Heart left ventricle (tissue), 16 donors: ENCODE measurements at places on chromosomes 11 and 22. TPM values are rescaled to one million over a fixed set of nuclear protein-coding genes. Genes with fewer than 3 reads are reported as not detected.

GRCh38 chr11:17001806-17002205 lies 12.4 kb downstream of the PLEKHA7 start:
- DNase-seq: no peak

DNA sequence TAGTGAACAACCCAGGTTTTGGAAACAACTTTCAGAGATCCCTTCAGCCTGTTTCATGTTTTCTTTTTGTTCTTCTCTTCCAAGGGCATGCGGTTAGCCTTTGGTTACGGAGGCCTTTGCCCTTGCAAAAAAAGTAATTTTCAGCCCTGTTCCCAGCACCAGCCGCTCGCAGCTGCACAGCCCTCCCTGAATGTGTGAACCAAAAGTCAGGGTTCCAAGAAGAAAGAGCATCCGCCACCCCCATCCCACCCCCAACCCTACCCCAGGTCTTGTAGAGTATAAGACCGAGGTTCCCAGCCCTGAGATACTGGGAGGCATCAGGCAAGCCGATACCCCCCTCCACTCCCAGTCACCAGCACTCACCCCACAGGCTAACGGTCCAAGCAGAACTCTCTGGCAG lies 56.4 kb downstream of the IGLL1 start:
- DNase-seq: no peak

DNA sequence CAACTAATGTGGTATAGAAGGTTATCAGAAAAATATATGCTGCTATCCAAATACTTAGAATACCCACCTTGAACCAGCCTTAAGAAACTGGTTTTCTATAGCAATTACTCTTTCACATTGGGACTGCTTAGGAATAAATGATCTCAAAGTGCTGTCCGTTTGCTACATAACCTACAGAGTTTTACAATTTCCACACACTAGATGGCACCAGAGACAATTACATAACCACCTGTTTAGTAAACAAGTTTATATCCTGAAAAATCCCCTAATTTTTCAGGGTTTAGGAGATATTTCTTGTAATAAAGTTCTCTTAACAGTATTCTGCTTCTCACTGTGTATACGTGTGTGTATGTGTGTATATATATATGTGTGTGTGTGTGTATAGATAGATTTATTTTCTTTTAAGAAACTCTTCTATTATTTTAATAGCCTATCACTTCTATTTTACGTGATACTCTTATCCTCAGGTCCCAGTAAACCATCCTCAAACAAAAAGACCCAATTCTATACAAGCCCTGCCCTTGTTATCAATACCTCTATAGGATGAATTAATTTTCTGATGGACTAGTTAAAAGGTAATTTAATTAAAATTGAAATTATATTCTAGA lies 6.7 kb upstream of the OR5I1 start:
- DNase-seq: no peak

- DNase-seq: no peak
Measured at GRCh38 chr22:35202376-35202775, 54.9 kb upstream of the HMGXB4 start.

DNA sequence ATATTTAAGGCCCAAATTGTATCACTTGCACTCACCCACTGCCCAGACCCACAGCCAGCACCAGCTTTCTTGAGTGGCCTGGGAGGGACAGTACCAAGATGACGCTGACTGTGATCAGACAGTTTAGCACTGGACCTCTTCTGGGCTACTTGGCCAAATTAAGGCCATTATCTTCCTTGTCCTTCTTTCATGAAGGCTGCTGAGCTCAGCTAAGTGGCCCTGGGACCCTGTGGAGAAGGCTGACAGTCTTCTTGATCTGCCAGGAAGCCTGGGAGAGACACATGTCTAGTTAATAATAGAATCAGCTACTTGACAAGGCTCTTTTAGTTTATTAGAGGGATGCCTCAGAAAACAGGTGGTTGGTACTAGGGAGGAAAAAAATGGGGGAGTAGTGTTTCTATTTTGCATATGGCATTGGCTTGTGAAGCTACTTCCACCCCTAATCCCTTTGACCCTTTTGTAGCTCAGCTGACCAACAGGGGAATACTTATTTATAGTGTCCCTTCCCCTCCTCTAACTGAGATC lies 127.9 kb upstream of the NTM start:
- DNase-seq: no peak

DNA sequence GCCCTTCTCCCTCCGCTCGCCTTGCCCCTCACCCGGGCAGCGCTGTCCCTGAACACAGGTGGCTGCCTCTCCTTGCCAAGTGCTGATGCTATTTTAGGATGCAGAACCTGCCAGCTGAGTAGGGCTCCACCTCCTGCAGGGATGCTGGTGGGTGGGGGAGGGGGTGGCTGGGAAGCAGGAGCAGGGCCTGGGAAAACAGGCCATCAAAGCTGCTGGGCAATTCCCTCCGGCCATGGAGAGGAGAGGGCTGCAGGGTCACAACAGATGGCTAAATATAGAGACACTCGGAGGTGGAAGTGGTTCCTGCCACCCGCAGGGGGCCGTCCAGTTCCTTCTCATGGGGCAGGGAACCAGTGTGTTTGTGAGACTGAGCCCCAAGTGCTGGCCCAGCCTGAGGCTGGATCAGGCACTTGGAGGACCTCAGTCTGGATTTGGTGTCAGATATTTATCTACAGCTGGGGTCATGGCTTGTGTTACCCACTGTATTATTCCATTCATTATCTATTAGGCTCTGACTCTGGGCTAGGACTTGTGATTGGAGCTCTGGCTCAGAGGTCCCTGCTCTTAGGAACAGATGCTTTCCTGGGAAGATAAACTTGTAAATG lies 59.6 kb downstream of the LRRC32 start:
- DNase-seq: peak; percentile 69

GRCh38 chr11:36156161-36156816 lies 132.9 kb downstream of the COMMD9 start:
- DNase-seq: no peak

DNA sequence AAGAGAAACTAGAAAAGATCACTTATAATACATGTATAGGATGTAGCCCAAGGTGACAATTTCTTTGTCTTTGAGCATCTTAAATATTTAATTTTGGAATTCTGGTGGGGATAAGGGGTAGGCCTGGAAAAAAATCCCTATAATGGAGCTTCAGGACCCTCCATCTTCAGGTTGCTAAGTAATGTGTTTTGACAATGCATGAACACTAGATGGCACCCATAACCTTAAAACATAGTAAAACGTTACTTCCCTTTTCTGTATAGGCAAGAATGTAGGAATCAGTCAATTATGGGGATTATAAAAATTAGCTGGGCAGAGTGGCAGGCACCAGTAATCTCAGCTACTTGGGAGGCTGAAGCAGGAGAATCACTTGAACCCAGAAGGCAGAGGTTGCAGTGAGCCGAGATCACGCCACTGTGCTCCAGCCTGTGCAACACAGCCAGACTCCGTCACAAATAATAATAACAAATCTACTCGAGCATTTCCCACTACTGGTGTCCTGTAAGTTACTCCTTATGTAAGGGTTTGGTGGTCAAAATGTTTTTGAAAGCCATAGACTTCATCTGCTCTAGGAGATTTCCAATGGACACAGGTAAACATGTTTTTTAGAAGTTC lies 541.9 kb upstream of the CCDC90B start:
- no peak for DNase-seq

DNA sequence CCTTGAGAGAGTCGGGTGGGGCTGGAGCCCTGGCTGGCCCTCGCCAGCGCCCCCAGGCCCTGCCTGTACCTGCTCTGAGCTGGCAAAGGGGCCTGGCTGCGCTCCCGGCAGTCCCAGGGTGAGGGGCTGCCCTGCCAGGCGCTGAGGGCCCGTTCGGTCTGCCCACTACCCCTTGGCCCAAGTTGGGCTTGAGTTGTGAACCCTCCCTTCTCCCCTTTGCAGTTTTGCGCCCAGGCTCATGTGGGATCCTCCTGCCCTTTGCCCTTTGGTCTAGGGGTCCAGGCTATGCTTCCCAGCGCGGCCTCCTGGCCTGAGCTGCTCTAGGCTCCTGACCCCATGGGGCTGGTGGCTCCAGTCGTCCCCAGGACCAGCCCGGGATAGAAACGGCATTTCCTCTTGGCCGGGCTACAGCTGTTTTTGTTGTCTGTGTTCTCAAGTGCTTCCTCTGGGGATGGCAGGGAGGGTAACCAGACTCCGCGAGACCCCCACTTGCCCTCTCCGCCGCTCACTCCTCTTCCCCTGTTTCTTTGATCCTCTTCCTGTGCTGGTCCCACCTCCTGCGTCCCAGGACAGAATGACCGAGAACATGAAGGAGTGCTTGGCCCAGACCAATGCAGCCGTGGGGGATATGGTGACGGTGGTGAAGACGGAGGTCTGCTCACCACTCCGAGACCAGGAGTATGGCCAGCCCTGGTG lies 34.9 kb downstream of the PRDM11 start:
- DNase-seq: peak; percentile 47

- no peak for DNase-seq
Measured at GRCh38 chr11:62999156-62999555, 14.4 kb upstream of the SLC22A6 start.

The HBG2 gene
- not detected for polyA plus RNA-seq

GRCh38 chr22:31776231-31776630 lies 22.4 kb downstream of the DEPDC5 start:
- no peak for DNase-seq

The SLC6A5 gene
- polyA plus RNA-seq: not detected

The MMP27 gene
- polyA plus RNA-seq: not detected

The MOGAT2 gene
- 0.04 TPM for polyA plus RNA-seq

DNA sequence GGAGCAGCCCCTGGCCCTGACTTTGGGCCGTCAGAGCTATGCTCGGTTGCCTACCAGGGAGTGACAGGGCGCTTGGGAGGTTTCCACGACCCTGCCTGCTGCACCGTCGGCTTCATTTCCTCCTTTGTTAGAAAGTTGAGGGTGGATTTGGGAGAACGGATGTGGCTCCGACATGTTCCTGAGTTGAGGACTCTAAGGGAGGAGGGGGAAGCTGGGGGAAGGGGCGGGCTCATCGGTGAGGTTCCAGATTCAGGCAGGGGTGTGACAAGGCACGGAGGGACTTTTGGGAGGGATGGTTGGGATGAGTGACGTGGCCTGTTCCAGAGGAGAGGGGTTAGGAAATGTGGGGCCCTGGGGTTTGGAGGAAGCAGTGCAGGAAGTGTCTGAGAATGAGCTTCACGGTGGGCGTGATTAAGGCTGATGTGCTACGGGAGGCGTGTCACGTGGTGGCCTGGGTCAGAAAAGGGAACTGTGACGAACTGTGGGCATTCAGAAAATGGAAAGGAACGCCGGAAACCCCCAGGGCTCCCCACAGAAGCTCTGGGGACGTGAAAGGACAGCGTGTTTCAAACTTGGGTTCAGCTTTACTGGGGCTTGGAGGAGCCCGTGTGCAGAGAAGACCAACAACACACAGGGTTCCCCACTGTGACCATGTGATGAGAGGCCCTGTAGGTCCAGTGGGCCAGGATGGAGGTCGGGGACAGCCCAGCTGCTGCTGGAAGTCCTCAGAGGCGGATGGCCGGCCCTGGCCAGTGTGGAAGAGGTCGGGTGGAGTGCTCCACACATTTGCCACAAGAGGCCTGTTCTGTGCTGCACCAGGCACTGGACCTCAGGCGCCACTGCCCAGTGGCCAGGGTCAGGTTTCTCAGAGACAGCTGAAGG lies 2.8 kb downstream of the PARVB start:
- DNase-seq: peak; percentile 87

The TRIM49 gene
- polyA plus RNA-seq: not detected

DNA sequence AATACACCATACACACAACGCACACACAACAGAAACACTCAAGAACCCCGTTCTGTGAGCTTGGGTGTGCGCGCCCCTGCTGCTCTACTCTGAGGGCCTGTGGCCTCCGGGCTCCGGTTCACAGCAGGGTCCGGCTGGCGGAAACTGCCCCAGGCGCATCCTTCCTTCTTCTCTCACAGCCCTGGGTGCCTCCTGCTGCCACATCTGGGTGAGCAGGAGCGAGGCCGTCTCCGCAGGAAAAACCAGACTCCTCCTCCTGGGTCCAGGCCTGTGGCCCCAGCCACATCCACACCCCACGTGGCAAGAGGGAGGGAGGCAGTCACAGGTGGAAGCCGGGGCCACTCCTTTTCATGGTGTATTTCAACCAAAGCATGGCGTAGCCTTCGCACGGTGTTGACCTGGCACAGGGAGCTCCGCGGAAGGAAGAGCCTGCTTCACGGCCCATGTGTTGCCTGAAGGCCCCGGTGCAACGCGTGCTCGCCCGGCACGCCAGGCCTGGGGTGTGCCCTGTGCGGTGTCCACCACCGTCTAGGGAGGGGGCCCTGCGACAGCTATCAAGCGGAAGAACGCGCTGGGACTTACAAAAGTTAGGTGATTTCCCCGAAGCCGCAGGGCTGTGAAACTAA lies 1502.7 kb downstream of the TBC1D22A start:
- no peak for DNase-seq

GRCh38 chr11:68273026-68273738 lies 1.4 kb upstream of the C11orf24 start:
- DNase-seq: no peak

DNA sequence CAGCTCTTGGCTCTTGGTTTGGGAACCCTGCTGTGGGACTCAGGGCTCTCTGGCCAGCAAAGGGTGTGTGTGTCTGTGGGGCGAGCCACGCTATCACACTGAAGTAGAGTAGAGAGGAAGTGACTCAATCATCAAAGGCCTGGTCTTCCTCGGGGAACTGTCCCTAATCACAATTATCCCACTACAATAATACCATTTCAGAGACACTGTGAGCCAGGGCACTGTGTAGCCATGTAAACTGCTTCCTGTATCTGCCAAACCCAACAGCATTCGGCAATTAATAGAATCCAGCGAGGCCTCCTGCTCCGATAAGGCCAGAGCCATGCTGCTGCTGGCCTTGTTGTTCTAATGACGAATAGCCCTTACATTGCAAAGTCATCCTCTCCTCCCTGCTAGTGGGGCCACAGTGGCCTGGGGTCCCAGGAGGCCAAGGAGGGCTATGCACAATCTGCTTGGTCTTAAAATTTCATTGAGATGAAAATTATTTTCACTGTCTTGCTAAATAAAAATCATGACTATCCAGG lies 49.8 kb upstream of the LMO2 start:
- DNase-seq: peak; percentile 46

DNA sequence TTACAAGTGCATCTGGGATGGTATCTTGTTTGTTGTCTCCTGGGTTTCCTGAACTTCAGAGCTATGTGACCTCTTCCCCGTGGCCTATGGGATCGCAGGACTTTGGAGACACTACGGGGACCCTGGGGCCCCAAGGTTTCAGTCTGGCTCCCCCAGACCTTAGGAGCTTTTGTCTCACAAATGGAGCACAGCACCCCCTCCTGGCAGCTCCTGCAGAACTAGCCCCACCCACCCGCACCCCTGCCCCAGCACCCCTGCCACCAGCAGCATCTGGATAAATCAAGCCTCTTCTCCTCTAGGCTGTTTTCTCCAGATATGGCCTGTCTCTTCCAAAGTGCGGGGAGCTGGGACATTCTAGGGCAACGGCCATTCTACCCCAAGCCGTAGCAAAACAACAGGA lies 10.4 kb downstream of the RCOR2 start:
- DNase-seq: no peak
